ENCODE measurements at places on chromosomes 5 and 9.

- DNase-seq, result no peak
Measured at GRCh38 chr5:129912601-129913255, 8.5 kb downstream of the CHSY3 start.

- DNase-seq, result no peak
Measured at GRCh38 chr9:97293818-97294217, 13.6 kb upstream of the CCDC180 start.

GRCh38 chr9:38289866-38290245 lies 102.6 kb upstream of the ALDH1B1 start:
- DNase-seq, result no peak

DNA sequence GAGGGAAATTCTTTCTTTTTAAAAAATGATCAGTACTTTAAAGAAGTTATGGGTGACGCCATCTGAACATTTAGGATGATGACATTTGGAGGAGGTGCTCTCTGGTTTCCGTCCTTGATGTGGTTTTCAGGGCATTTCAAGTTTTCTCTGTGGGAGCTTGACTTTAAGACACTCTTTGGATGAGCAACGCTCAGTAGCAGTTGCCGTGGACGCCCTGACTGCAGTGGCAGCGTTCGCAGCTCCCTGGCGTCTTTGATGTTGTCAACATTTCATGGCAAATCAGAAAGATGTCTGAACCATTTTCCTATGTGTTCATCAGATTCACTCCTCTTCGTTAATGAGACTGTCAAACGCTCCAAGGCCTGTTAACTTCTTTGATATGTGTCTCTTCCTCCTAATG lies 86.1 kb downstream of the ZNF354C start:
- DNase-seq, result no peak

GRCh38 chr5:82104872-82105271 lies 133.0 kb downstream of the ATG10 start:
- DNase-seq, result no peak

DNA sequence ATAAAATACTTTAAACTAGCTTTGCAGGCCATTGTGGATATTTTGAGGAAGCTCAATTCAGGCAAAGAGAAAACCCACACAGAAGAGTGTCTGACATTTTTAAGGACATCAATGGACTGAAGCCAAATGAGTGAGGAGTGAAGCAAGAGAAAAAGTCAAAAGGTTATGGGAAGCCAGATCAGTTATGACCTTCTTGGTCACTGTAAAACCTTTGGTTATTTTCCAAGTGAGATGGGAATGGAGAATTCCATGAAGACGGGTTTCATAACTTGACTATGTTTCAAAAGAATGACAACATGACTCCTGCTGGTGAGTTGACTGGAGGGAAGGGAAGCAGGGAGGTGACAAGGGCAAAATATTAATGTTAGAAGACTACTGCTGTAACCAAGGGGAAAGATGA lies 585.2 kb downstream of the EFNA5 start:
- DNase-seq, result no peak

DNA sequence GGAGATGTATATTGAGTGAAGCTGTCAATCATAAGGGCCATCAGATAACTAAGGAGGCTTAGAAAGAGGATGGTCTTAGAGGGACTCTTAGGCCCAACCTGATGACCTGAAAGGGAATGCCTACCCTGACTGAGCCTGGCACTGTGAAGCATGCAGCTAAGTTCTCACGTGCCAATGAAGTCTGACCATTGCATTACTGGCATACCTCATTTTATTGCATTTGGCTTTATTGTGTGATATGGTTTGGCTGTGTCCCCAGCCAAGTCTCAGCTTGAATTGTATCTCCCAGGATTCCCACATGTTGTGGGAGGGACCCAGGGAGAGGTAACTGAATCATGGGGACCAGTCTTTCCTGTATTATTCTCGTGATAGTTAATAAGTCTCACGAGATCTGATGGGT lies 421.6 kb upstream of the SGCD start:
- DNase-seq, result no peak

GRCh38 chr5:180647941-180648500 lies 1.4 kb downstream of the FLT4 start:
- DNase-seq, result no peak

- DNase-seq, result no peak
Measured at GRCh38 chr9:2214707-2215106, 199.6 kb downstream of the SMARCA2 start.

GRCh38 chr9:14343261-14344031 lies 29.5 kb upstream of the NFIB start:
- DNase-seq, result no peak

DNA sequence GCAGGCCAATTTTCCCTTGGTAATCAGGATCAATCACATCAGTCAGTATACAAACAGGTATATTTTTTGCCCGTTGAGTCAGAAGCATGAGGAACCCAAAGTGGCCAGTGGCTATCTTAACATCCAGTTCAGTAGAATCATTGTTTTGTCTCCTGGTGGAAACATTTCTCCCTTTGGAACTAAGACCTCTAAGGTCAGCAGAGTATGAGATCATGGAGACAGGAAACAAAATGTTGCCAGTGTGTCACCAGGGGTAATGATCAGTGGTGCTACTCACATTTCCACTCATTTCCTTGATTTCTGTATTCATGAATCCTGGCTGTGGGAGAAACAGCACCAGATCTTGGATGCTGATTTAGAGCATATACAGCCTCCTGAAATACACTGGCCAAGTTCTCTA lies 553.0 kb downstream of the CSNK1G3 start:
- DNase-seq, result no peak

- no peak for DNase-seq
Measured at GRCh38 chr9:76868897-76869296, 37.0 kb downstream of the PRUNE2 start.

DNA sequence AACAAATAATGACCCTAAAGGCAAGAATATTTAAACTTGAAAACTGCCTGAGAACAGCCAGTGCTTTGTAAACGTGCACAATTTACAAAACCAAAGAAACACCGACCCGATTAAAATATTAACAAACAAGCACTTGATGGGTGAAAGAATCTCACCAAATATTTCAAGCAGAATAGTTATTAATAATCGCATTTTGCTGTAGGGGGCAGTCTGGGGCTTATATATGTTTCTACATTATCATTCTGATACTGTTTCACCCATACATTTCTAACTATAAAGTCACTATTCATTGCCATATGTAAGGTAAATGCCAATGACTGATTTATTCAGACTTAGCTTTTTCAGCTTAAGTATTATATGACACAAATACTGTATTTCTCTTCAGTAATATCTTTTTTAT lies 37.7 kb downstream of the UBAP2 start:
- DNase-seq, result no peak

DNA sequence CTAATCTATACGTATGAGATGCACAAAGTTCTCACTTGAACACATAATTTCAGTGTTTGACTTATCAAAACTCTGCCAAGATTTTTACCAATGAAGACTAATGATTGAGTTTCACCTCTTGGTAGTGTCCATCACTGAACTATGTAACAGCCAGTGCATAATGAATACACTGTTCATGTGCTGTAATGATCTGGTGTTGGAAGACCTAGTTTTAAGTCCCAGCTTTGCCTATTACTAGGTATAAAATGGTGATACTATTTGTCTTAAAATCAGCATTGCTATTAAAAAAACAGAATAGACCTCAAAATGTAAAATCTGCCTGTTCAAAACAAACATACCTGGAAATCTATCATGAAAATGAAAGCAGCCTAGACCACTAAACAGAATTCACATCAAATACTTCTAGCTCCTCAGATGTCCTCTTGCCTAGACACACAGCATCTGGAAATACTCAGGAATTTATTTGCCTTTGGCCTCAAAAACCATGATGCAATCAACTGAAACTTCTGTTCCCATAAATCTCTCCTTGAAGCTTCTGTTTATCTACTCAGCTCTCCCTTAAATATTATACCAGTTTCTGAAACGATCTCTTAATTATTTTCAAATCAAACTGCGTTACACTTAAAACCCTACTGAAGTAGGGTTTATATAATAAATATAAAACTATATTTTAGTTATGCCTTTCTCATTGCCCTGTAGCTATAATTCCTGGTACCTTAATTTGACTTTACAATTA lies 38.1 kb downstream of the MRPS27 start:
- no peak for DNase-seq

GRCh38 chr5:148998174-148998797 lies 64.6 kb downstream of the SH3TC2 start:
- peak; percentile 19 for DNase-seq

DNA sequence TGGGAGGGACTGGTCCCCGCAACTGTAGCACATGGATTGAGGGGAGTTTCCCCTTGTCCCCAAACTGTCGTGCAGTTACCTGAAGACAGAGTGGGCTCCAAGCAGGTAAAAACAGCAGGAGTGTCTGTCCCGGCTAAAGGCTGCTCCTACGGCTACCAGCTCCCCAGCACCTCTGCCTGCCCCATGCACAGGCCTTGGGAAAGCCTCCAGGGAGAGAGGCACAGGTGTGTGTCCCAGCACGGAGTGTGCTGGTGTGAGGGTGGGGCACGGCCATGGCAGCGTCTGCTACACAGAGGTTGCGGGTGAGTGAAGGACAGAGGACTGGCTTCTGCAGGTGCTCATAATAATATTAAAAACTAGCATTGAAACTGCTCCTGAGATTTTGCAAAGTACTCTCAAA lies 30.4 kb downstream of the STC2 start:
- DNase-seq, result no peak

DNA sequence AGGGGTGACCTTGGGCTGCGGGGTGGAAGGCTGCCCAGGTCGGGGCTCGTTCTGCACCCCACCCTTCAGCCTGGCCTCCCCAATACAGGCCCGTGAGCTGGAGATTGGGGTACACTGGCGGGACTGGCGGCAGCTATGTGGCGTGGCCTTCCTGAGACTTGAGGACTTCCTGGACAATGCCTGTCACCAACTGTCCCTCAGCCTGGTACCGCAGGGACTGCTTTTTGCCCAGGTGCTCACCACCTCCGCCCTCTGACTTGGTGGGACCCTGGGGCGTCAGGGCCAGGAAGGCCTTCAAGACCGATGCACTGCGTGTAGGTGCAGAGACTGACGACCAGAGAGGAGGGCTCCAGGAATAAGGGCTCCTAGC lies 10.5 kb downstream of the ZDHHC12 start:
- no peak for DNase-seq

GRCh38 chr5:137310051-137310730 lies 188.9 kb downstream of the SPOCK1 start:
- DNase-seq, result no peak
